ENCODE measurements at places on chromosomes 5 and 9.

DNA sequence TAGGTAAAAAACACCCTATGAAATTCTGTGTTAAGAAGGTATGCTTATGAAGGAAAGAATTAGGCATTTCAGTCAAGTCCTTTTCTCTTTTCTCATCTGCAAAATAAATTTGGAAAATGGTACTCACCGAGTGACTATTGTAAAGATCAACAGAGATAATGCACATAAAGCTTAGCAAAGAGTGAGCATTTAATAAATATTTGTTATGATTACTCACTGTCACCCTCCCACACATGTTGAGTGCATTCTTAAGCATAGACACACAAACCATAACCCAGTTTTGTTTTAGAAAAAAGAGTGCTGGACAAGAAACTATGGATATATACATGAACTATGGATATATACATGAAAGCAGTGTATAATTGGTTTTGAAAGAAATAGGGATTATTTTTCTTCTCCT lies 54.7 kb upstream of the PRLR start:
- DNase-seq = no peak

DNA sequence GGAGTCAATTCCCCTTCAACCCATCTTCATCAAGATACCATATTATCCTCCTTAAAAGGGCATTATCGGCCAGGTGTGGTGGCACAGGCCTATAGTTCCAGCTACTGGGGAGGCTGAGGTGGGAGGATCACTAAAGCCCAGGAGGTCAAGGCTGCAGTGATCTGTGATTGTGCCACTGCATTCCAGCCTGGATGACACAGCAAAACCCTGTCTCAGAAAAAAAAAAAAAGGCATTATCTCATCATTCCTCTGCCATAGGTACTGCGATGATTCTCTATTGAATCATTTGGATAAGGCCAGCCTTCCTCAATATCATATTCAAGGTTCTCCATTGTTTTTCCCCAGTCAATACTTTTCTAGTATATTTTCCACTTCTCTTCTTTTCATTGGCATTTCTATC lies 39.2 kb upstream of the RAB3C start:
- no peak for DNase-seq

DNA sequence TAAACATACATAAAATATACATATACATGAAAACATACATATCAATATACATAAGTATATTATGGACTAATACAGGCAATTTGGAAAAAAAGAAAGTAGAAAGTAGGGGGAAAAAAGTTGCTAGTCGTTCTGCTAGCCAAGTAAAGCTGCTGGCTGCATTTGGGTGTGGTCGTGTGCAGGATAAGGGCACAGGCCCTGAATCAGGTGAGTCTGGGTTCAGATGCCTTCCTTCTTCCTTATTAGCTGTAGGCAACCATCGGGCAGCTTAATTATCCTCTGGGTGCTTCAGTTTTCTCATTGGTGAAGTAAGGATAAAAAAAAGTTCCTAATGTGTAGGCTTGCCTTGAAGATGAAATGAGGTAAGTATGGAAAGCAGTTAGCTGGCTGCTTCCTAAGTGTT lies 59.2 kb upstream of the SPRY4 start:
- DNase-seq = no peak

GRCh38 chr5:114957384-114957783 lies 212.3 kb downstream of the TRIM36 start:
- no peak for DNase-seq

DNA sequence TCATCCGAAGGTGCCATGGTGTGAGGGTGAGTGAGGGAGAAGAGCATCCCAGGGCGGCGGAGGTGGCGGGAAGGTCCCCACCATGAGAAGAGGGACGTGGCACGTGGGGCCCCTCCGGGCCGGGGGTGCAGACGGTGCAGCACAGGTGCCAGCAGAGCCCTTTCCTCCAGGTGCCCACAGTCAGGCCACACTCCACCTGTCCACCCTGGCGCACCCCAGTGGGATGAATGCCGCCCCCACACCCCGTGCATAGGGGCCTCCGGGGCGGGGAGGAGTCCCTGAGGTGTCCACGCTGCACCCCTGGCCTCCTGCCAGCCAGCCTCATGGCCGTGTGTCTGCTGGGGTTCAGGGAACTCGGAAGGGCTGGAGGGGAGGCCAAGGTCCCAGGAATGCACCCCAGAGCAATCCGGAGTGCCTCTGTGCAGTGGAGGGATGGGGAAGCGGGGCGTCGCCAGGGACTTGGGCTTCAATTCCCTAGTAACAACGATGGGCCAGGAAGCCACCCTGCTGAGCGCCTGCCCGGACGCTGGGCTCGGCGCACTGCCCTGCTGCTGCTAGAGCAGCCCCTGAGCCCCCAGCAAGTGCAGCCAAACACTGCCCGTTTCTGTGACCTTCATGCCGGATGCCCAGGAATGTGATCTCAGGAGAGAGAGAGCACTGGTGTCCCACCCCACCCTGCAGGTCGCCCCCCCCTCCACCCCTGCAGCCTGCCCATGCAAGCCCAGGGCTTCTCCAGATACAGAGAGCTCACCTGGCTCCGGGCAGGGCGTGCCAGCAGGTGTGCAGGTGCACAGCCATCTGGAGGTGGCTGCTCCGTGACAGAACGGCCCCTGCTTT lies 8.8 kb upstream of the NACC2 start:
- DNase-seq = no peak

DNA sequence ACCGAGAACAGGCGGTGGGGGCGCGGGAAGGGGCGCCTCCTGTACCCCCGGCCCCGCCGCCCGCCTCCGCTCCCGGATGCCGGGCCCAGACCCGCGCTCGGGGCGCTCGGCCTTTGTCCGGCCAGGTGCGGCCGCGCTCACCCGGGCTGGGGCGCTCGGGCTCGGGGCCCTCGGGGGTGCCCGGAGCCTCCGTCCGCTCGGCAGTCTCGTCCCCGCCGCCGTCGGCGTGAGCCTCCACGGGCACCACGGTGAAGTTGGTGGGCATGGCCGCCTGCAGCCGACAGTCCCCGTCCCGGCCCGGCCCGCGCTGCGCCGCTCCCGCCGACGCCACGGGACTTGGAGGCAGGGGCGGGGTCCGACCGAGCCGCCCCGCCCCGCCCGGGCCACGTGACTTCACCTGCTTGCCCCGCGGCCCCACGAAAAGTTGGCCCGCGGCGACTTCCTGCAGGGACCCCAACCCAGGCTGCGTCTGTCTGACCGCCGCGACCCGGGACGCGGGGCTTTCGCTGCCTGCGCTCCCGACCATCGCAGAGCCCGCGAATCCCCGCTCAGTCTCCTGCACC lies at the start of gene SLC12A7:
Gene SLC12A7, minus strand, starts transcription at position 337 of the 563 bp plus-strand sequence. Its CDS starts 72 bp downstream, at position 265.
- DNase-seq = peak; percentile 69

GRCh38 chr9:16118043-16118442 lies 565.2 kb downstream of the CCDC171 start:
- no peak for DNase-seq

- DNase-seq = no peak
Observed at GRCh38 chr9:105693435-105694189, 729 bp upstream of the TMEM38B start.

GRCh38 chr9:34256104-34256503 lies 73.0 kb downstream of the KIF24 start:
- no peak for DNase-seq

- no peak for DNase-seq
Observed at GRCh38 chr9:126479515-126479914, 134.2 kb upstream of the LMX1B start.

- no peak for DNase-seq
Observed at GRCh38 chr5:34014626-34015025, 6.8 kb upstream of the AMACR start.

GRCh38 chr9:137837345-137838278 lies 40.0 kb upstream of the CACNA1B start:
- no peak for DNase-seq

- no peak for DNase-seq
Observed at GRCh38 chr5:33576726-33577590, 136.2 kb downstream of the TARS1 start.

GRCh38 chr9:15306068-15306756 lies 804 bp downstream of the TTC39B start:
- no peak for DNase-seq

GRCh38 chr5:124212934-124213333 lies 533.5 kb downstream of the ZNF608 start:
- DNase-seq = no peak

DNA sequence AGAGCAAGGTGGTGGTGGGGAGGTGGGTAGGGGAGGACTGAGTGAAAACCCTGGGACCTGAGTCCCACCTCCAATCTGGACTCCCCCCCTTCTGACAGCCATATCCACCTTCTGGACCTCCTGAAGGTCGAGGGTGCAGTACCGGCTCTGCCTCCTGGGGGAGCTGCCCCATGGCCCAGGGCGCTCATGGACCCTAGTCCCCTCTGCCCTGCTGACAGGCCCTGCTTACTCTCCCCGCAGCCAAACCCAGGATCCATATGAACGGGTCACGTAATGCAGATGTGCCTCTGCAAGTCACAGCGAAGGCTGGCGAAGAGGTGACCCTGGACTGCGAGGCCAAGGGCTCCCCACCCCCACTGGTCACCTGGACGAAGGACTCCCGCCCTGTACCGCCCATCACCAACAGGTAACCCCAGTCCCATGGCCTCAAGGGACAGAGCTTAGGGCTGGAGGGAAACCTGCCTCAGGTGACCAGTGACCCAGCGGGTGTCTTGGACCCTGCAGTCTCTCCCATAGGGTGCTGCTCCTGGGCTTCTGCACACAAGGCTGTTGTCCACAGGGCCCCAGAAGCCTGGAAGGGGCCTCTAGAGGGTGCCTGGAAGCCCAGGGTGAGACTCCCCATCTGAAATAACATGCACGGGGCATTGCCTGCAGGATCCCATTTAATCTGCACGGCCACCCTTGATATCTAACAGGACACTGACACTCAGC lies 61.7 kb downstream of the HMCN2 start:
- DNase-seq = no peak

DNA sequence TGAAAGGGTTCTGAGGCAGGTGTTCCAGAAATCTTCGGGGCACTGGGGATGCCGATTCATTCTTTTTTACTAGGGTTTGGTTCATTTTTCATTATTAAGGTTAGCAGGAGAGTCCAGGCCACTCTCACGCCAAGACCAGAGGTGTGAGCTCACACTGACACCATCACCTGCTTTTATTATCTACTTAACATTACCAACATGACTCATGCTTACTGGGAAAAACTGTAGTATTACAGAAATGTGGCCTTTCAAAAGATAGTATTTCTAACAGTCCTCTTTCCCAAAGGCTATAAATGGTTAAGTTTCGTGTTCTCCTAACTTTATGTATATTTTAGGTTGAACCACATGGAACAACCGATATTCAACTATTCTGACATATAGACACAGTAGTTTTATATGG lies 222.1 kb downstream of the ROR2 start:
- no peak for DNase-seq

GRCh38 chr9:126893079-126893478 lies 21.5 kb upstream of the RALGPS1 start:
- no peak for DNase-seq

DNA sequence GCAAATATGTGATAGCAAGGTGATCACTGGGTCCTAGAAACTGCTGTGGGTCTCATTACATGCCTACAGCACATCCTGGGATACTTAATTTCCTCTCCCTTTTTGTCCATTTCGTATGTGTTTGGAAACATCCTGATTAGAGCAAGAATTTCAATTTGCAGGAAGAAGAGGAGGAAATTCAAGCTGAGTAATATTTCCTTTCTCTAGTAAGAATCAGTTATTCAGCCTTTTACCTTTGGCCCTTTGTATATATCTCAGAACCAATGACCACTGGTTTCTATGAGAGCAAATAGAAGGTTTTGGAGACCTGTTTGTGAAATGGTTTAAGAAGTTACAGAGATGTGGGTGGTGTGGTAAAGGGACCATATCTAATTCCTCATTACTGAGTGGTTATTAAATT lies 171.6 kb downstream of the RMI1 start:
- no peak for DNase-seq

- no peak for DNase-seq
Observed at GRCh38 chr5:5558102-5558501, 135.6 kb downstream of the ICE1 start.
